ENCODE measurements at places on chromosomes 11 and 22.

GRCh38 chr22:41931701-41932269 is 5.2 kb upstream of the TNFRSF13C start:
- no peak for DNase-seq

- DNase-seq: no peak
These were observed 4.0 kb upstream of the PRDM11 start for GRCh38 chr11:45142241-45143055.

DNA sequence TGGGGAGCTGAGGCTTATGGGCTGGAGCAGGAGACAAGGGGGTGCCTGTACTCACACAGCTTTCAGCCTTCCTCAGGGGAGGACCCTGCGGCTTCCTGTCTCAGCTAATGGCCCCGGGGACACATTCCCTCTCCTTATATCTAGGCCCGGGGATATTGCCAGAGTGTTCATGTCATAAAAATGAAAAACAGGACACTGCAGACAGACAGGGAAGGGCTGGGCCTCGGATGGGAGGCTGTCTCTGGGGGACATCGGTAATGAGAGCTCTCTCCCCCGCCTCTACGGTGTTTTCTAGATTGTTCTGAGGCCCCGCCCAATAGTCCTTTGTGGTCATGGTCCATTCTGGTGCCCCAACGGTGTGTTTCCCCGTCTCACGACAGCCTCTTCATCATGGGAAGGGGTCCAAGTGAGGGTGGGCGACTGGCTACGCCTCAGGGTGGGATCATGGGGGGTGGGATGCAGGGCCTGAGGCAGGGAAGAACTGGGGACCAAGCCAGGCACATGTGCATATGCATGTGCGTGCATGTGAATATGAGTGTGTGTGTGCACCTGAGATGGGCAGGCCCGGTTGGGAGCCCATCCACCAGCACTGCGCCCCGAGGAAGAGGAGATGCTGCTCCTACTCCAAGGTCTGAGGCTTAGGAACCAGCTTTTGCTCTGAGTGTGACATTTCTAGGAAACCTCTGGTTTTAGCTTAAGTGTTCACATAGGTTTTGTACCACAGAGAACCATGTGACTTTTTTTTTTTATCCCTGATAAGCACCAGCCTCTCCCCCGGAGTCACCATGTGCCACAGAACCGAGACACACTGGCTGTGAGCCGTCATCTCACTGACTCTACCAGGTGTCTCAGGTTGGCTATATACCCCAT is 5.3 kb downstream of the ARVCF start:
- no peak for DNase-seq

GRCh38 chr11:18633256-18634139 is 644 bp downstream of the SPTY2D1 start:
- DNase-seq: peak; percentile 2

GRCh38 chr11:64089915-64090805 is 54.4 kb downstream of the FLRT1 start:
- DNase-seq: no peak

GRCh38 chr22:24433828-24434470 is 6.5 kb downstream of the ADORA2A start:
- DNase-seq: no peak

DNA sequence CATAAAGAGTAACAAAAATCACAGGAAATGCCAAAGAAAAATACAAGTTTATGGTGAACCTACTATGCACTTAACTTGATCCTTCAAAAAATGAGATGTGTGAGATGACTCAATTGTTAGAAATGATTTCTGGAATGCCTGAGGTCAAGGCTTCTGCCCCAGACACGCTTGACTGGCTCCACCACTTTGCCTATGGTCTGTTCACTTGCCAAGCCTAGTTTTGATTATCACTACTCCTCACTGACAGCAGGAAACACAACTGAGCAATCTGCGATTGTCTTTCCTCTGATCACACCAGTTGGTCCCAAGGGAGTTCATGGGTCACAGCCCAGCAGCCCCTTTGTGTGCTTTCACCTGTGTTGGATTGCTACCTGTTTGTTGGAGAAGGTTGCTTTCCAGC is 20.6 kb upstream of the PRDM10 start:
- DNase-seq: no peak

All from retinal pigment epithelial cell (primary cell).